ENCODE measurements at places on chromosomes 6 and 20.
A peak's percentile ranks its signal among the peaks of the same experiment; 100 is the strongest.

DNA sequence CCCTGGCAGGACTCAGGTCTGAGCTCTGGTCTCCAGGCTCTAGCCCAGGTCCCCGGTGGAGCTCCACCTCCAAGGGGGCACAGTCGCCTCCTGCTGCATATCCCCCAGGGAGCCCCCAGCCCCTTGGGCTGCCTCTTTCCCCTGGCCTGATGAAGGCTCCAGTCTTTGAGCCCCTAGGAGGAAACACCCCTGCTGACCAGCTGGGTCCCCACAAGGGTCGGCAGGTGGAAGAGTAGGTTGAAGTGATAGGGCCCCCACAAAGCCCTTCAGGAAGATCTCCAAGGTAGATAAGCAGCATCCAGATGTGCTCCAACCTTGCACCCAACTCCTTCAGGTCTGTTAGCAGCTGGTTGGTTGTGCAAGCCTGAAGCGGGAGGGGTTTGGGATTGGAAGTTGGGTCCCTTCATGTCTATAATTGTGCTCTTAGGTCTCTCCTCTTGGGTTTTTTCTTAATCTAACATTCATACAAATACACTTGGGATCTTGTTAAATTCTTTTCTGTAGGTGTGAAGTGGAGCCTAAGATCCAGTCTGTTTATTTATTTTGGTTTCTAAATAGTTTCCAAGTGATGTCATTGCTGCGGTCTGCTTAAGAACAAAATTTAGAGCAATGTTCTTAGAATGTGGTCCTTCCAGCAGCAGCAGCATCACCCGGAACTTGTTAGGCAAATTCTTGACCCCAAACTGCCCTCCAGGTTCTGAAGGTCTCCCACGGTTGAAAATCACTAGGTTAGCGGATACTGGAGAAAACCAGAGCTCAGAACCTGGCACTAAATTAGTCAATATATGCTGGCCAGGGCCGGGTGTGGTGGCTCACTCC is 5.1 kb downstream of the UBE2C start:
- no peak for DNase-seq

DNA sequence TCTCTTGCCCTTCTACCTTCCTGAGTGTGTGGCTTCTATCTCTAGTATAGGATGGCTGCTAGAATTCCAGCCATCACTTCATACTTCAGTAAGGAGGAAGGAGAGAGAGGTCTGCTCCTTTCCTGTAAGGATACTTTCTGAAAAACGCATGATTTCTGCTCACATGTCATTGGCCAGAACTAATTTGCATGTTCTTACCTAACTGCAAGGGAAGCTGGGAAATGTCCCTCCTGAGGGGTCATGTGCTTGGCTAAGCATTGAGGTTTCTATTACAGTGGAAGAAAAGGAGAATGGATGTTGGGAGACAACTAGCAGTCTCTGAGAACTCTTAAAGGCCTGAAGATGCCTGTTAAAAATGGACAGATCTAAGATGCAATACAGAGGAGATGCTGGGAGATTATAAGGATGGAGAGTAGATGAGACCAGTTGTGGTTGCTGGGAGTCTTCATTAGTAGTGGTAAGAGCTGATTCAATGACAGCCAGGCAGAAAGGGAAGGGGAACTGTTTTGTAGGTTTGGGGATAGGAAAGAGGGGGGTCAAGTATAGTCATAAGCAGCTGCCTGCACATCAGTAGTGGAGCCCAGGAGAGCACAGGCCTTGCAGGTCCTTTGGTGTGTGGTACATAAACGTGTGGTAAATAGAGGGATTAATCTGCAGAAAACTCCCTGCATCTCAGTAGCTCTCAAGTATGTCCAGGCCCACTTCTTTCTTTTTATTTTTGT is 20.2 kb downstream of the CDS2 start:
- DNase-seq: no peak

DNA sequence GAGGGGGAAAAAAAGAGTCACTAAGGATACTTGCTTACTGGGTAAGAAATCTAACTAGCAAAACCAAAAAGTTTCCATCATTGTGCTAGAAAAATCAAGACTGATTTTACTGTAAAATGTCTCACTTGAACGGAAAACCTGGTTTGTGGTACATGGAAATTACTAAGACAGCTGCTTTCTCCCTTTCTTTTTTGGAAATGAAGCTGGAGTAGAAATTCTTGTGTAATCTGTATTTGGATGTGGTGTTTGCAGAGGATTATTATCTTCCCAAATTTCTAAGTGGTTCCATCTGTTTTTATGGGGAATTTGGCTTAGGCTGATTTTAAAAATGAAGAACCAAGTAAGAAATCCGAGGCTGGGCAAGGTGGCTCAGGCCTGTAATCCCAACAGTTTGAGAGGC is 20.4 kb downstream of the EPB41L2 start:
- DNase-seq: no peak

DNA sequence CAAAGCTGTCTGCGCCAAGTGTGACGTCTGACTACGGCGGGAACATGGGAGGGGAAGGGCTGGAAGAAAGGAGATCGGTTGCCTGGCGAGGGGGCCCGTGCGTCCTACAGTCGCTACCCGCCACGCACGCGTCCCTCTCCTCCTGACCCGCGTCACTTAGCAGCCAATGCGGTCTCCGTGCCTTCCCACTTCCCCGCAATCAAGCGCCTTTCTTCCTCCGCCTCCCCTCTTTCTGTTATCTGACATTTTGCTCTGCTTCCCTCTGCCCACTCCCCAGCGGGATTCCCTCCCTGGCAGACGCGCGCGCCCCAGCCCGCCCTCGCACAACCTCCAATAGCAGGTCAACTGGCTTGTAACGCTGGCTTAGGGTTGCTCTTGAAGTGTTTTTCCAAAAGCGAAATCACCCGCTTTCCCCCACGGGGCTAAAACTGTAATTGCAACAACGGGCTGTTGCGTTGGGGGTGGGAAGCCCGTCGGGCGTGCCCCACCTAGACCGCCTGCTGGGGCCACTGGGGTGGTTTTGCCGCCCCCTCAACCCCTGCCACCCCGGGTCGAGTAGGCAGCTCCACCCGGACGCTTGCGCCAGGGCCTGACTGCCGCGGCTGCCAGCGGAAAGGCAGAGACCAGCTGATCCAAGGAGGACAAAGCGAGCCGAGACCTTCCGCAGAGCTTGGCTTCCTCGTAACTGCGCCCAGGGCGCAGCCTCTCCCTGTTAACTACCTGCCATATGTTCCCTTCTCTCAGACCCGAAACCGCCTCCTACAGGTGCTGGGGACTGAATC is 6.2 kb upstream of the SOX4 start:
- DNase-seq: peak; percentile 79

DNA sequence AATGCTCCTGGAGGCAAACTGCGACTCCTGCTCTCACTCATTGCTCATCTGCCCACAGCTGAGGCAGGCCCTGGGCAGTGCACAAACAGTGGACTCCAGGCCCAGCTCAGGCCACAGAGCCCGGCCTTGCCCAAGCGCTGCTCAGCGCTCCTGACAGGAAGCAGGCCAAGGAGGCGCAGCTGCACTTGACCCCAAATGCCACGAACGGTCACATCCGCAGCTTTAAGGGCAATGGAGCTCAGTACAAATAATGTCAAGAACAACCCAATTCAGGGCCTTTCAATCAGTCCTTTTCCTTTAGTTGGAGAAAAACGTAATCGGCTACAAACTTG is 33.8 kb downstream of the RRBP1 start:
- DNase-seq: peak; percentile 22

- DNase-seq: no peak
Measured at GRCh38 chr20:52612046-52612632, 360.0 kb upstream of the TSHZ2 start.

All from glutamatergic neuron (in vitro differentiated cells).